Activated T-helper 1 cell treated with anti-CD3 and anti-CD28 coated beads, Interleukin-2, amount 50 U/mL, for 16 hours (primary cell): ENCODE measurements at places on chromosomes 2 and 18.
A peak's percentile ranks its signal among the peaks of the same experiment; 100 is the strongest.

DNA sequence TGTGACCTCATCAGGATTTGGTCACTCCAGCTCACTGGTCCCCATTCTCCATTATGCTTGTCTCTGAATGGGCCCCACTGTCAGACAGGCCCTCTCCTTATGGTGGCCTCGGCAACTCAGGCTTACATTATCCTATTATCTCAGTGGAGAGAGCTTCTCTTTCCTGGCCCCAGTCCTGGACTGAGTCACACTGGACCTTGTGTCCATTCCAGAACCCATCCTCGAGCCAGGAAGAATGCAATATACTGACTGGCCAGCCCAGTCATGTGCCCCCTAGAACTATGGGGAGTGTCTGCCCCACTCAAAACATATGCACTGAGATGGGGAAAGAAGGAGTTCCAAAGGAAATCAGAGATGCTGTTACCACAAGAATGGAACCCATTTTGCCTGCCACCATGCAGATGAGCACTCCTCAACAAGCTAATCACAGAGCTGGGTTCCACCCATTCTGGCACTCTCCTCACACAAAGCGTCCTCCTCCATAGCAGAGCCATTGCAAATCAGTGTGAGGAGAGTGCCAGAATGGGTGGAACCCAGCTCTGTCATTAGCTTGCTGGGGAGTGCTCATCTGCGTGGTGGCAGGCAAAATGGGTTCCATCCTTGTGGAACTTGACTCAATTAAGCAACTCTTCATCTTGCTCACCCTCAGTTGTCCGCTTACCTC lies 71.9 kb downstream of the CHRNA1 start:
- no peak for DNase-seq

GRCh38 chr18:79881695-79882094 lies 69.8 kb downstream of the SLC66A2 start:
- no peak for DNase-seq

DNA sequence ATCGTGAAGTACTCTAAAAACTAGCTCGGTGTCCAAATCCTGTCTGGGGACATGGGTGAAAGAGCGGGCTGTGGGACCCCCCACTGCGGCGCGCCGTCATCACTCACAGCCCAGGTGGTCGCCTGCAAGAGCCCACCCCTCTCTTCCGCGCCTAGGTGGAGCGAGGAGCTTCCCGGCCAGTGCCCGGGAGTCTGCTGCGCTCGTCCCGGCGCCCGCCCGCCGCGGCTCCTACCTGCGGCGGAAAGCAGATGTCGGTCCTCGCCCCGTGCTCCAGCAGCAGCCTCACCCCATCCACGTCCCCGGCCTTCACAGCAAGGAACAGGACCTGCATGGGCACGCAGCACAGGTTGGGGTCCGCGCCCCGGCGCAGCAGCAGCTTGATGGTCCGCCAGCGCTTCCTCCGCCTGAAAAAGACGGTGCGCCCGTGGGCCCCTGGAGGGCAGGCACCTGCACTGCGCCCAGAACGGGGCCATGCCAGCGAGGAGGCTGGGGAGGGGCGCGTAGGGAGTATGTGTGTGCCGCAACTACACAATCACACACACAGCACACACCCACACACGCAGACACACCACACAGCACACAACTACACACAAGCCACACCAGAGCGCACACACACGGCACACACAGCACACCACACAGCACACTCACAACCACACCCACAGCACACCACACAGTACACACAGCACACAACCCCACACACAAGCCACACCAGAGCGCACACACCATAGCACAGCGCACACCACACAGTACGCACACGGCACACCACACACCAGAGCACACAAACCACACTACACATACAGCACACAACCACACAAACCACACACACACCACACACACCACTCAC lies 37.4 kb downstream of the ANKMY1 start:
- DNase-seq = no peak

GRCh38 chr2:113240150-113240914 lies 38.4 kb downstream of the PAX8 start:
- no peak for DNase-seq

- DNase-seq = no peak
Observed at GRCh38 chr2:148720501-148721001, 76.0 kb downstream of the EPC2 start.

- no peak for DNase-seq
Observed at GRCh38 chr2:74915743-74916142, 42.7 kb upstream of the POLE4 start.

- DNase-seq = no peak
Observed at GRCh38 chr2:10559634-10560224, 111.6 kb upstream of the ODC1 start.

DNA sequence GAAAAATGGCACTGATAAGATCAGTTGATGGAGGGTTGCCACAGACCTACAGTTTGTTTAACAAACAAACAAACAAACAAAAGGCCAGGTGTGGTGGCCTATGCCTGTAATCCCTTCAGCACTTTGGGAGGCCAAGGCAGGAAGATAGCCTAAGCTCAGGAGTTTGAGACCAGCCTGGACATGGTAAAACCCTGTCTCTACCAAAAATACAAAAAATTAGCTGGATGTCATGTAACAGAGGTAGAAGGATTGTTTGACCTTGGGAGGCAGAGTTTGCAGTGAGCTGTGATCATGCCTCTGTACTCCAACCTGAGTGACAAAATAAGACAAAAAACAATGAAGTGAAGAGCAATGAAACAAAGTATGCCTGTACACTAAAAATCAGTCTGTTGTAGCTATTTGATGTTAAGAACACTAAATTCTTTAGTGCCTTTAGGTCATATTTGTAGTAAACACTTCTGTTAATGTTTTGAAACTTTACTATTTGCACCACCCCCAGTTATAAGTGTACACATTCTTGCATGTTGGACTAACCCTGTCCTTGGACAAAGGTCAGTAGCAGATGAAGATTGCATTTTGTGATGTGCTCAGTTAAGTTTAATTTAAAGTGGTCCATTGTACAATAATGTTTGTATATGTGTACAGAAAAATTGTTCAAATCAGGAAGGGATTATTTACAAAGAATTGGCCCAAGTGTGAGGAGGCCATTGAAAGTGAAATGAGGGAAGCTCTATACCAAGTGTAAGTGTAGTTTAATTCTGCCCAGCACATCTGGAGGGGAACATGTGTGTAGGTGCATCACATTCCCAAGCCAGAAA lies 73.9 kb downstream of the KYNU start:
- DNase-seq = no peak

GRCh38 chr2:217269701-217270484 lies 410.0 kb upstream of the TNP1 start:
- no peak for DNase-seq

GRCh38 chr2:11573418-11574175 lies 39.8 kb downstream of the GREB1 start:
- no peak for DNase-seq

DNA sequence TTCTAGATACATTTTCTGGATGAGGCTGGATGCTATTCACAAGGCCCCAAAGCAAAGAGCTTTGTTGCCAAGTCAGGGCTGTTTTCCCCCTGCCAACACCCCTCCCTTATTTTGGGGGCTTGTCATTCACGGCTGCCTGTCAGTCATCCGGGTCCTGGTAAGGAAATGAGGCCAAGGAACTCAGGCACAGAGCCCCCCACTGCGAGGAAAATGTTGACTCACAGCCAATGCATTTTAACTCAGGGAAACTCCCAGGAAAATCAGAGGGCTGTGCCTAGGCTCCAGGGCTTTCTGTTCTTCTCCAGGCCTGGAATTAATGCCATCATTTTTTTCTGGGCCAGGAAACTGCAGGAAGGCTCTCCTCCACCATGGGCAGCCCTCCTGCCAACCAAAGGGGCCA lies 241.1 kb downstream of the SMAD2 start:
- DNase-seq = no peak

DNA sequence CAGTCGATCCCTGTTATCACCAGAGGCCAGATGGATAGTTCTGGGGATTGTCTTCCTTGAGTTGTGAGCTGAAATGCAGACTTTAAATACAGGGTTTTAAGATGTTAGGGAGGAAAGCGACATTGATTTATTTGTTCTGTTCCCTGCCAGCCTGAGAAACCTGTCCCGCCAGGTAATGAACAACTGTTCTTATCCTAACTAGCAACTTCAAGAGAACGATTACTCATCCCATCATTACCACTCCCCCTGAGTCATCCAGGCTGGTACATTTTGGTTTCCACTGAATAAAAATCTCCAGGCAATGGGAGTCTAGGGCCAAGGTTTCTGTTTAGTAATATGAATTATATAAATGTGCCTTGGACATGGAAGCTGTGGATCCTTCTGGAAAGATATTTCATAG lies 131.2 kb downstream of the LYPD6B start:
- DNase-seq = no peak

- no peak for DNase-seq
Observed at GRCh38 chr2:198471291-198471690, 666.9 kb downstream of the PLCL1 start.

GRCh38 chr2:148660999-148661398 lies 16.4 kb downstream of the EPC2 start:
- no peak for DNase-seq

- peak; percentile 65 for DNase-seq
Observed at GRCh38 chr2:168246483-168247340, 683 bp downstream of the STK39 start.

- no peak for DNase-seq
Observed at GRCh38 chr2:3738454-3738853, 35.1 kb downstream of the DCDC2C start.

GRCh38 chr2:7595206-7595605 lies 678.0 kb downstream of the RNF144A start:
- DNase-seq = no peak

- DNase-seq = no peak
Observed at GRCh38 chr18:63765837-63766236, 9.4 kb upstream of the SERPINB7 start.

- no peak for DNase-seq
Observed at GRCh38 chr18:44884431-44884830, 203.7 kb downstream of the SETBP1 start.
